ELF-1 (cell line): ENCODE measurements at places on chromosomes 4 and X.

DNA sequence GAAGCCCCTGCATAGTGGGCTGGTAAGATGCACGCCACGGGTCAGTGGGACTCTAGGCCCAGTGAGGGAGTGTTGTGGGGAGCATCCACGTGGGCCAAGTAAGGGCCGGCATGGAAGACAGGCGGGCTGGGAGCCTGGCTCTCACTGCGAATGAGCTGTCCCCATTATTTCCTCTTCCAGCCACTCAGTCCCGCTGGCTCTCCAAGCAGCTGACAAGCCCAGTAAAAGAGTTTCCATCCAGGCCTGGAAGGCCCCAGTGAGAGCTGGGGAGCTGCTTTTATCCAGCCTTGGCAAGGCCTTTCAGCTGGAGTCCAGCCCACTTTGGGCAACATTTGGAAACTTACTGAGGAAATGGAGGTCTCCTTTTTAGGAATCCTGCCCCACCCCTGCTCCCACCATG is 24.9 kb downstream of the APLN start:
- no peak for DNase-seq

- DNase-seq, result no peak
Observed at GRCh38 chr4:162523171-162523570, 359.4 kb upstream of the FSTL5 start.

GRCh38 chr4:6506616-6507140 is 34.3 kb upstream of the PPP2R2C start:
- no peak for DNase-seq

- no peak for DNase-seq
Observed at GRCh38 chrX:11438767-11439166, 145.6 kb downstream of the AMELX start.

DNA sequence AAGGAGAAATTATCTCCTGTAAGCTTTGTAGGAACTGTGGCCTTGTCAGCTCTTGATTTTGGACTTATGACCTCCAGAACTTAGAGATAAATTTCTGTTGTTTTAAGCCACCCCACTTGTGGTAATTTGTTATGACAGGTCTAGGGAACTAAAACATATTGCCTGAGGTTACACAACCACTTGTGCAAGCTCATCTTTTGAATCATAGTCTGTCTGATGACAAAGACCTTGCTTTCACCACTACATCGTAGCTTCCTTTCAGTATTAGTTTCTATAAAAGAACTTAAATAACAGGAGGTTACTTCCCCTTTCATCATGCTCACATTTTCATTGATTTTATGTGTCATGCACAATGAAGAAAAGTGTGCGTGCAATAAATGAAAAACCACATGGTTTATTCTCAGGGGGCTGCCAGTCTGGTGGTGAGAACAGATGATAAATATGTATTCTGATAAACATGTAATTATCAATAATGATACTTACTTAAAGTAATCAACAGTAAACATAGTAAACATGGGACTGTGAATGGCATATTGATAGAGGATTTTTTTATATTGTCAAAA is 690.0 kb upstream of the HS3ST1 start:
- DNase-seq, result no peak

DNA sequence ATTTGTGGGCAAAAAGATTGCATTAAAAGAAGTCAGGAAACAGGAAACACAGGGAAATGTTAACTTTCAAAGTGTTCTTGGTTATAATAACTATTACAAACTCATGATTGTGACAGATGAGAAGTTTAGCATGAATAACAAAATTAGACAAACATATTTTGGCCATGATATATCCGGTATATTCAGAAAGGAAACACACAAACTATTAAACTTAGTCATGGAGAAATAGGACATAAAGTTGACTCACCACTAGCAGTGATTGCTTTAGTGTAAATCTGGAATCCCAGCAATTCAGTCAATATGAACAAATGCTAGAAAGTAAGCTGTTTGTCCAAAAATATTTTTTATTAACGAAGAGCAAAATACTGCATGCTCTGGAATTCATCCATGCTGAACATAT is 1299.9 kb downstream of the C4orf33 start:
- no peak for DNase-seq

- no peak for DNase-seq
Observed at GRCh38 chr4:124936427-124936826, 223.9 kb upstream of the ANKRD50 start.

- DNase-seq, result no peak
Observed at GRCh38 chr4:20944451-20944850, 244.2 kb downstream of the PACRGL start.

DNA sequence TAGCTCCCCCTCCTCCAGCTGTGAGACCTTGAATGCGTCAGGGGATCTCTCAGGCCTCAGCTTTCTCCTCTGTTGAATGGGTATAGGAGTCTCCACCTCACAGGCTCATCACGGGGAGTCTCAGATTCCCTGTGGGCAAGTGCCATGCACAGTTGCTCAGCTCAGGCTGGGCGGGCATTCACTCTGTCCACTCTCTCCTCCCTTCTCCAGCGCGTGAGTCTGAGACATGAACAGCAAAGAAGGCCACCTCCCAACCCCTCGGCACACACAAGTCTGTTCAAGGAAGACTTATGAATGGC is 60.0 kb downstream of the HTRA3 start:
- DNase-seq, result no peak

DNA sequence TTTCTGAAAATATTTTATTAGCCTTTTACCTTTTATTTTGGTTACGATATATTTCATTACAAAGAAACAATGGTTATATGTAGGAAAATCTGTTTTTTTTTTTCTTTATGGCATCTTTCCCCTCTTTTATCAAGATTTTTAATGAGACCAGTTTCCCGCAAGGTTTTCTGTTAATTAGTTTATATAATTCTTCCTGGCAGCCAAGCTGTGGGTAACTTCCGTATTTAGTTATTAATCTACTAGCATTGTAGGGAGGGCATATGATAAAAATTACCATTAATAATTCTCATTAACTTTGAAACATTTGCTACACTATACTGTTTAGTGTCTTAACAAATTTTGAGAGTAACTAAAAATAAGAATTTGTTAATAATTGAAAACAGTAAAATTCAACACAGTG is 181.1 kb upstream of the GPRIN3 start:
- DNase-seq, result no peak

GRCh38 chr4:13524504-13525243 is 19.6 kb downstream of the NKX3-2 start:
- peak; percentile 75 for DNase-seq

- no peak for DNase-seq
Observed at GRCh38 chrX:37487271-37487670, 84.2 kb upstream of the LANCL3 start.

GRCh38 chrX:1264556-1264955 is 4.1 kb upstream of the CSF2RA start:
- DNase-seq, result no peak

DNA sequence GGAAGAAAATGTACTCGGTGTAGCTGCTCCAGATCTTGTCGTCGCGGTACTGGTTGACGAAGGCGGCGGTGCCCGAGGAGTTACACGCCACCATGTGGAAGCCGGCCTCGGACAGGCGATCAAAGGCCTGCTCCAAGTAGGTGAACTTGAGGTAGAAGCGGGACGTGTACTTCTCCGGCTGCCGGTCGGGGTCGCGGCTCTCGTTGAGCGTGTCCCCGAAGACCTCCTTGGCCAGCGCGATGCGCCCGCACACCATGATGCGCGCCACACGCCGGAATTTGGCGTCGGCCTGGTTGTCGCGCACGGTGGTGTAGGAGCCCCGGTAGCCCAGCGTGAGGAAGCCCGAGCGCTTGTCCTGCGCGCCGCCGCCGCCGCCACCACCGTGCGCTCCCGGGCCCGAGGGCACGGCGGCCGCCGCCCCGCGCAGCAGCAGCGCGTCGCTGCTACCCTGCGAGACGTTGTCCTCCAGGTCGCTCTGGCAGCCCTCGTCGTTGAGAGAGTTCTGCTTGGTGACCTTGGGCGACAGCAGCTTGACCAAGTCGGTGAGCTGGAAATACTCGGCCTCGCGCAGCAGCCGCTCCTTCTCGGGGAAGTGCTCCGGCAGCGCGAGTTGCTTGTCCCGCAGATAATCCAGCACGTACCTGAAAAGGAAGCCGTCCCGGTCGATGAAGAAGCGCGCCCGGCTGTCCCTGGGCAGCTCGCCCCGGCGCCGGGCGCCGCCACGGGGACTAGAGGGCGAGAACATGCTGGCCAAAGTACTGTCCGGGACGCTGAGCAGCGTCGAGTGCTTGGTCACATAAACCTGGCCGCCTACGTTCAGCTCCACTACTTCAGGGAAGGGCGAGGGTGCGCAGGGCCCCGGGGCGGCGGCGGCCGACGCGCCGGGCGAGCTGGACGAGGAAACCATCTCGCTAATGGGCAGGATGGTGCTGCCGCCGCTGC is 775 bp downstream of the KCTD8 start:
- peak; percentile 64 for DNase-seq

GRCh38 chr4:121050300-121050699 is 22.0 kb downstream of the NDNF start:
- no peak for DNase-seq

- DNase-seq, result peak; percentile 33
Observed at GRCh38 chrX:371907-372306, 14.8 kb downstream of the PPP2R3B start.

GRCh38 chr4:122826079-122826527 is 528 bp upstream of the FGF2 start:
- no peak for DNase-seq

GRCh38 chrX:102694749-102695148 is 17.5 kb upstream of the GPRASP2 start:
- no peak for DNase-seq

DNA sequence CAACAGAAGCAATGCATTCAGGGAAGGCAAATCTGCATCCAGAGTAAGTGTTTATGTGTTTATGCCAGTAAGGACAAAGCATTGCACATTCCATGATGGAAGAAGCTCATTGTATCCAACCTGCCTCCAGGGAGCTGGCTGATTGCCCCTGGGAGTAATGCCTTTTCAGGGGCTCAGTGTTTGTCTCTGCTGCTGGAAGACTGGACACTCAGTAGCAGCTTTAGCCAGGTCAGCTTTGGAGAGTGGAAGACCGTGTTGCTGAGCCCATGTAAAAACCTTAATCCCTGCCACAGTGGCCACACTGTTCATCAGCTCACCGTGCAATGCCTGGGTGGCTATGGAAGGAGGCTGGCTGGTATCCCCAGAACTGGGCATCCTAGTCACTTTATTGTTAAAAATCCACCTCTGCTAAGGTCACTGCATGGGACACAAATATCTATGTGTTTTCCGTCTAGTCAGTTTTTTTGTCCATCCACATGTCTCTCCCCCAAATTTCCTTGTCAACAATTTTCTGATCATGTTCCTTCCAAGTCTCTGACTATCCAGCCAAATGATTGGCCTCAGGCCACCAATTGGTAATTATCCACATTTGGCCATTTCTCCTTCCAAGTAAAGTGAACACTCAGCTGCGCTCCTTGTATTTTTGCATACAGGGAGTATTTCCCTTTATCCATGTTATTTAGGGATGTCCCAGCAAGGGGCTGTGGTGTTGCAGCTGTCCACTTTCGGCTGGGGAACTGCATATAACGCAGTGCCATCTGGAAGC is 2044.5 kb upstream of the AGA start:
- DNase-seq, result peak; percentile 29

DNA sequence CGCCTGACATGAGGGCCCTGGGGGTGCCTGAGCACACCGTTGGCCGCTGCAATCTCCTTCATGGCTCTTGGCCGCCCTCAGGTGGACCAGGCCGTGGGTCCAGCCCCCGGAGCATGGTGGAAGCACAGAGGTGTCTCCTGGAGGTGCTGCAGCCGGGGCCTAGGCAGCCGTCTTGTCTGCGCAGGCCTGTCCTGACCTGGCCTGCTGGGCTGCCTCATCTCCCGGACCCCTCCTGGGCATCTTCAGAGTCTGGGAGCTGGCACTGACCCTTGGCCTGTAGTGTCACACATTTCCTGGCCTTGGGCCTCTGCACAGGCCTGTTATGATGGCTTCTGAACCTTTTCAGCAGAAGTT is 20.9 kb downstream of the UVSSA start:
- DNase-seq, result no peak
